Stimulated activated CD4-positive, alpha-beta T cell treated with anti-CD3 and anti-CD28 coated beads, Interleukin-2, amount 100 ng/mL, for 4 hours (primary cell): ENCODE measurements at places on chromosomes 16 and 17.

- no peak for DNase-seq
Observed at GRCh38 chr16:79497606-79498350, 102.8 kb downstream of the MAF start.

DNA sequence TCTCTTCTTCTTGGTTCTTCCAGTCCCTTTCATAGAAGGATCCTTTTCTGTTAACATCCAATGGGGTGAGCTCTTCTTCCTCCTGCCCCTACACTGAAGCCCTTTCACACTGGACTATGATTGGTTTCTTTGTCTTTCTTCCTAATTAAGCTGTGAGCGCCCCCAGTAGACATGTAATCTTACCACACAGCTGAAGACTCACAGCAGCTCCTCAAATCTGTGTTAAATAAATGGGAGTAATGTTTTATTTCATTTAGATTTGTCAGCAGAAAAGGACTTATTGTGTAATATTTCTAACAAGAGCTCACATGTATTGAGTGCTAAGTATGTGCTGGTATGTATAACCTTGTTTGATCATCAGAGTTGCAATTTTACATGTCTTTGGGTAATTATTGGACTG, 55.7 kb downstream of the TOX3 start:
- no peak for DNase-seq

GRCh38 chr16:50419116-50419515, 50.3 kb upstream of the BRD7 start:
- no peak for DNase-seq

DNA sequence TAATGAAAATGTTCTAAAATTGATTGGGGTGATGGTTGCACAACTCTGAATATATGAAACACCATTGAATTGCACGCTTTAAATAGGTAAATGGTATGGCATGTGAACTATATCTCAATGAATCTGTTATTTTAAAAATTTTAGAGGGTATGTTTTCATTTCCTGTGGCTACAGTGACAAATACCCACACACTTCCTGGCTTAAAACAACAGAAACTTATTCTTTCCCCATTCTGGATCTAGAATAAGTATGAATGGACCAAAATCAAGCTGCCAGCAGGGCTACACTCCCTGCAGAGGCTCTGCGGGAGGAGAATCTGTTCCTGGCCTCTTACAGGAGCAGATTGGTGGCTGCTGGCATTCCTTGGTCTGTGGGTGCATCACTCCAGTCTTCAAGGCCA, 11.3 kb upstream of the PECAM1 start:
- no peak for DNase-seq

- DNase-seq: peak; percentile 60
Observed at GRCh38 chr17:48047113-48047740, 932 bp upstream of the NFE2L1 start.

GRCh38 chr17:50375858-50376538, 3.0 kb downstream of the EME1 start:
- no peak for DNase-seq

- DNase-seq: no peak
Observed at GRCh38 chr16:67537270-67537635, 8.6 kb downstream of the RIPOR1 start.

DNA sequence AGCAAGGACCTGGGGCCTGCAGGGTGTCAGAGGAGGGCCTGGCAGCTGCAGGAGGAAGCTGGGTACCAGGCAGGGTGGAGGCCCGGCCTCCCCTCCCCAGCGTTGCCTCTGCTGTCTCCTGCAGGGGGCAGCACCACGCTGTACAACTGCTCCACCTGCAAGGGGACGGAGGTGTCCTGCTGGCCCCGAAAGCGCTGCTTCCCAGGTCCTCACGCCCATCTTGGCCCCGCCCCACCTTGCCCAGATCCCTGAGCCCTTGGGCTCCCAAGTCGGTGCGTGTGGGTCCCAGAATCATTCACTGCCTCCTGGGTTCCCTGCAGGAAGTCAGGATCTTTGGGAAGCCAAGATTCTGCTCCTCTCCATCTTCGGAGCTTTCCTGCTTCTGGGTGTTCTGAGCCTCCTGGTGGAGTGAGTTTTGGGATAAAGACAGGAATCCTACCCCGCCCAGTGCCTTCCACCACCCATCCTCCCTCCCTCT, 1.2 kb downstream of the TMEM95 start:
- peak; percentile 73 for DNase-seq

- no peak for DNase-seq
Observed at GRCh38 chr16:85072947-85073346, 39.3 kb downstream of the CIBAR2 start.

DNA sequence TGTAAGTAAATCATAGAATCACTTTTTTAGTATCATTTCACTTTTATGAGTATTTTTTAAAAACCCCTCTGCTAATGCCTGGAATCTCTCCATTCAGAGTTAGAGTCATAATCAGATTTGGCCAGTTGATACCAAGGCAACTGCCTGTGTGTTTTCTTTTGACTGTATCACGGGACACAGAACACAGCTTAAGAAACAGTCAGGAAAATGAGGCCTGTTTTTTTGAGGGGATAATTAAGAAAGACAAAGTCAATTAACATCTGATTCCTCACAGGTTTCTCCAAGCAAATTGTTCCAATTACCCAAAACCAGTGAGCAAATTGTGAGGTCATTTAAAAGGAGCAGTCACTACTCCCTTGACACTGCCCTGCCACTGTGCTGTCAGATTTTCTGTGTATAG, 944.5 kb upstream of the SOX9 start:
- no peak for DNase-seq

GRCh38 chr17:34626121-34626681, 46.8 kb downstream of the TMEM132E start:
- DNase-seq: no peak

- no peak for DNase-seq
Observed at GRCh38 chr16:47278306-47278970, 134.7 kb upstream of the NETO2 start.

GRCh38 chr17:2076087-2076984, 21.4 kb downstream of the HIC1 start:
- DNase-seq: no peak

GRCh38 chr17:74670329-74670728, 42.4 kb downstream of the CD300LF start:
- DNase-seq: no peak

DNA sequence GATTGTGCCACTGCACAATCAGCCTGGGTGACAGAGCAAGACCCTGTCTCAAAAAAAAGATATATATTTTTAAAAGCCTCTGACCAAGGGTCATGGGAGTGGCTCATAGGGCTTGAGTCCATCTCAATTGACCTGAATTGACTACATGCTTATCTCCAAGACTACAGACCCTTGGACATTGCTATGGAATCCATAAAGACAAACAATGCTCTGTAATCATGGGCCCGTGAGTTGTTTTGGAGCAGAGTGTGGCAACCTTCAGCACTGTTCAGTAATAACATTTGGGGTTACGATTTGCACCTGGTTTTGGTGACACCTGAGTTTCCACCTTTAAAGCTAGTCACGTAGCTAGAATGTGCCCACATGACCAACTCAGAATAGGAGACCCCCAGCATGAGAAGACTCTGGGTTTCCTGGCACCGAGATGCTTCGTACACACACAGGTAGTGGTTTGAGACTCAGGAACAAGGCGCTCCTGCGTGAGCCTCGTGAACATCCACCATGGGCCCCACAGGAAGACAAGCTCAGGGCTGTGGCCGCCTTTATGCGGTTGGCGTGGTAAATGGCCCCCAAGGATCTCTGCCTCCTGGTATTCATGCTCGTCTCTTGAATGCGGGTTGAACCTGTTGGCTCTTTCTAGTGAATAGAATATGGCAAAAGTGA, 66.6 kb upstream of the RPH3AL start:
- DNase-seq: no peak

DNA sequence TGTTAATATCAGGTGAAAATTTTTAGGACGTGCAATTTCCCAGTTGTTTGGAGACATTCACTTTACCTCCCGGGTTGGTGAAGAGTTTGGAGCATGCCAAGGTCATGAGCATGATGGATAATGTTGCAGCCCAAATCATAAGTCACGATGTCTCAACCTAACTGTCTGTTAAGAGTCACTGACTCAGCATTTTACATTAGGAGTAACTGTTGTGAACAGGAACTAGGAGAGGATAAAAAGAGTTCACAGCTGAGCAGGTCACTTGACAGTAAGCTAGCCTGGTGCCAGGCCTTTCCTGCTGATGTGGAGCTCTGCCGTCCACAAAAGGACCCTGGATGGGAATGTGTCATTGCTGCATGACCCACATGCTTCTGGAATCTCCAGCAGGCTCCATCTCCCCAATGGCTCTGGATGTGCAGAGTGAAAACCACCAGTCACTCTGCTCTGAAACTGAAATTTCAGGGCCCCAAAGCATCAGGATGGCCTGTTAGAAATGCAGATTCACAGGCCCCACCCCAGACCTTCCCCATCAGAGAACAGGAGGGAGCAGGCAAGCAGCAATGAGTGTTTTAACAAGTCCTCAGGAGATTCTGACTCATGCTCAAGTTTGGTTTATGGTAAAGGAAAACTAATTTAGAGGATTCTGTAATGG, 371.6 kb upstream of the MAF start:
- DNase-seq: no peak

- no peak for DNase-seq
Observed at GRCh38 chr17:72031219-72031884, 89.5 kb upstream of the SOX9 start.

GRCh38 chr17:77136420-77136767, 4.4 kb upstream of the SEC14L1 start:
- no peak for DNase-seq

- DNase-seq: peak; percentile 61
Observed at GRCh38 chr17:80254396-80255251, 6.0 kb upstream of the RNF213 start.

- DNase-seq: no peak
Observed at GRCh38 chr16:57549730-57550129, 7.3 kb downstream of the ADGRG5 start.

- DNase-seq: no peak
Observed at GRCh38 chr17:69250641-69251040, 22.0 kb upstream of the ABCA10 start.

DNA sequence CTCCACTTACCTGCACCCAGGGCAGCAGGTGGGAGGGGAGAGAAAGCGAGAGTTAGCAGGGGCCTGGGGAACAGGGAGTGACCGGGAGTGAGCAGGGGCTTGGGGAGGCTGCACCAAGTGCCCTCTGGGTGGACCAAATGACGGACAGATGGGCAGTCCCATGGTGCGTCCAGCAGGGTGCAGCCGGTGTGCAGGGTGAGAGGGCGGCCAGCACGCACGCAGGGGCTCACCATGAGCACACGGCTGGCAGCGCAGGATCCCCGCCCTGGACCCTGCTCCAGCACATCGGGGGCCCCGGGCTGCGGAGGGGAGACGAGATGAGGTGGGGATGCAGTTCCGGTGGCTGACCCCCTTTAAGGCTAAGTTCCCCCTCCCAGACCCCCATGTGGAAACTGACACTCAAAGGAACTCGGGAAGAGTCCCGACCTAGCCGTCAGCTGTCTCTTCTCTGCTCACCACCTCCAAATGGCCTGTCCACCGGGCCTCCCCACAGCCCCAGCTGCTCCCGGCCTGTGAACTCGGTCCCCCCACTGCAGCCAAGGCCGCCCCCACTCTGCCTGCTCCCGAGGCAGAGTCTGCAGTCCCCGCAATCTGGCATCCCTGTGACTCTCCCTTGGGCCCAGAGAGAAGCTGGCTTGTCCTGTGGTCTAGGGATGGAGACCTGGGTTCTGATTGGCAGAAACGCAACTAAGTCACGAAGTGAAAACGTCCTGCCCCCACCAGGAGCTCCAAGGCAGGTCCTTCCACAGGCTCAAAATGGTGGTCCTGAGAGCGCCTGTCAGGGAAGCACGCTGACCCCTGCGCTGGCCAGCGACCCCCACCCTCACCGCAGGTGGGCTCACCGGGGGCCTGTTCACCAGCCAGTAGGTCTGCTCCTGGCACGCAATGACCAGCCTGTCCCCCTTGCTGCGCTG, 2.9 kb downstream of the RGS11 start:
- no peak for DNase-seq

DNA sequence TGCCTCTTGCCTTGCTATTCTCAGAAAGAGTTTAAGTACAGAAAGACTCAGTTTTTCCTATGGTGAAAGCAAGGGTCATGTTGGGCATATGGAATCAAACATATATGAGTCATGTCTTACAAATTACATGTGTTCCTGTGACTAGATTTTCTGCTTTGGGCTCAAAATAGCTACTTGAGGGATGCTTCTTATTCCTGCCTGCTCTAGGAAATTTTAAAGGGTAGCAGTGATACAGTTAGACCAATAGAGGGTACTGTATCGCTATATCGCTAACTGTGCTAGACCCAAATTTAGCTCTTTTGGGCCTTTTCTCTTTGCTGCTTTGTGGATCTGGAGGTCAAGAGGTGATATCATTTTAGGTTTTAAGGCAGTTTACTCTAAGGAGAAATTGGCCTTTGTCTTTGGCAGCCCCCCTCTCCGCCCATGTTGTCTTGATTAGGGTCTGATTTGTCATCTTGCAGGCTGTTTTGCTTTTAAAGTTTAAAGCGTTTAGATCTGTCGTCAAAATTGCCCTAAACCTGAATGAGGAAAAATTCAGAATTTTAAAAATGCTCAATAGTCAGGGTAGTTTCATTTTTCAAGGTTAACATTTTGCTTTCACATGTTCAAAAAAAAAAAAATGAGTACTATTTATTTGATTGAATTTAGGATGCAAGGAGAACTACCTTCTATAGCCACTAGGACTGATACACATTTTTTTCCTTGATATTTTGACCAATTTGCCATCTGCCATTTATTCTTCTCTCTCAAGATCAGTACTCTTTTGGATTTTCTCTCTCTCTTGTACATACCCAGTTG, 8.8 kb downstream of the NFATC3 start:
- DNase-seq: no peak

DNA sequence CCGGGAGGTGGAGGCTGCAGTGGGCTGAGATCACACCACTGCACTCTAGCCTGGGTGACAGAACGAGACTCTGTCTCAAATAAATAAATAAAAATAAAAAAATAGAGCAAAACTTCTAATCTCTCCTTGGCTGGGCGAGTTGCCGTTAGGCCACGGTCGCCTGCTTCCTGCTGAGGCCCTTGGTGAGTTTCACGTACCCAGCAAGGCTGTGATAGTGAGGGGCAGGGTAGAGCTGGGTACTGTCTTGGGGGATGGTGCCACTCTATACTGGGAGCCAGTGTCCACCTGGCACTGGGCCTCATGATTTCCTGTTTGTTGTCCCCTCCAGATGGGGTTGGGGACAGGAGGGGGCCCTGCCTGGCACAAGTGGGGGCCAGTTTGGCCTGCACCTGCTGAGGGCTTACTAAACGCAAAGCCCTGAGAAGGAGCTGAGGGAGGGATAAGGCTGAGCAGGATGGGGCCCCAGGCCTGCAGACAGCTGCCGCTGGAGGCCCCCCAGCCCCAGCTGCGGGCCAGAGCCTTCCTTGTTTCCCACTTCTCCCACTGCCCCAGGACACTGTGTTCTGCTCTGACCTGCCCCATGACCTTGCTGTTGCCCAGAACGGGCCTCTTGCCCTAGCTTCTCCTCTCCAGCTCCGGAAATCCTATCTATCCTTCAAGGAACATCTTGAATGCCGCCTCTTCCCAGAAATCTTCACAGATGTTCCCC, 25.4 kb downstream of the GJD3 start:
- DNase-seq: no peak

DNA sequence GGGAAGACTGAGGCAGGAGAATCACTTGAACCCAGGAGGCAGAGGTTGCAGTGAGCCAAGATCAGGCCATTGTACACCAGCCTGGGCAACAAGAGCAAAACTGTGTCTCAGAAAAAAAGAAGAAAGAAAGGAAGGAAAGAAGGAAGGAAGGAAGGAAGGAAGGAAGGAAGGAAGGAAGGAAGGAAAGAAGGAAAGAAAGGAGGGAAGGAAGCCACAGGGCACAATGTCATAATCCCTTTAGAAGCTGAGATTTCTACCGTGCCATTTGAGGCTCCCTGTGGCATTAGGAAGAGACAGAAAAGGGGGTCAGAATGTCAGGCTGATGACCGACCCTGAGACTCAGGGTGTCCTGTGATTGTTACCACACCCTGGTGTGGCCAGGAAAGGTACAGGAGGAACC, 6.6 kb downstream of the GNGT2 start:
- DNase-seq: no peak
